ENCODE measurements at places on chromosomes 12 and 14.

- DNase-seq, result peak; percentile 9
Measured at GRCh38 chr12:69052613-69053408, 119.8 kb upstream of the CPM start.

- no peak for DNase-seq
Measured at GRCh38 chr12:51240971-51241370, 2.3 kb downstream of the DAZAP2 start.

- DNase-seq, result no peak
Measured at GRCh38 chr12:53171725-53172329, 8.7 kb upstream of the ZNF740 start.

- no peak for DNase-seq
Measured at GRCh38 chr14:35158491-35158890, 36.1 kb downstream of the PRORP start.

GRCh38 chr12:132639956-132640520 is 21.5 kb downstream of the P2RX2 start:
- DNase-seq, result no peak

DNA sequence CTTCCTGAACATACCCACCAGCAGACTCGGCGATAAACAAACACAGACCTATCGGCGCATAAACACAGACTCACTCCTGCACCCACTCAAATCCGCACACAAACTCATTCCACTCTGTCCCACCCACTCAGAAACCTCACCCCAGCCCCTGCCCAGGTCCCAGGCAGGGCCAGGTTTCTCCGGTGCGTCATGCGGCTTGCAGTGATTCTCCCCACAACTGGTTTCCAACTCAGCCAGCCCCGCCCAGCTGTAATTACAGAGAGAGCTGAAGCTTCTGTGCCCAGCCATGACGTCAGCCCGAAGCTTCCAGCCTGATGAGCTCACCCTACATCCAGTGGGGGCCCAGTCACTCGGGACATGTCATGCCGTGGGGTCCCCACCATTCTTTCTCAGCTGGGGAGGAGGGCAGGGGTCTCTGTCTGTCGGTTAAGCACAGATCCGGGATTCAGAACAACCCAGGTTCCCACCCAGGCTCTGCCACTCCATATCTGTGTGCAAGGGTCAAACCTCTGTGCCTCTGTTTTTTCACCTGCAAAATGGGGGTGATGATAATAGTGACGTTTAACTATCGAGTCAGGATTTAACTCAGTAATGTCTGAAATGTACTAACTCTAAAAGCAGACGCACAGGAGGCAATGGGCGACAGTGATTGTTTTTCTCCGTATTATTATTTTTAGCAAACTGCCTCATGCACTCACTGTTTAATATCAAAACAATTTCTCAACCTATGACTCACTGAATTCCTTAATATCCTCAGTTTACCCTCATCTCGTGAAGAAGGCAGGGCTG is 2.3 kb upstream of the HSPB8 start:
- no peak for DNase-seq

DNA sequence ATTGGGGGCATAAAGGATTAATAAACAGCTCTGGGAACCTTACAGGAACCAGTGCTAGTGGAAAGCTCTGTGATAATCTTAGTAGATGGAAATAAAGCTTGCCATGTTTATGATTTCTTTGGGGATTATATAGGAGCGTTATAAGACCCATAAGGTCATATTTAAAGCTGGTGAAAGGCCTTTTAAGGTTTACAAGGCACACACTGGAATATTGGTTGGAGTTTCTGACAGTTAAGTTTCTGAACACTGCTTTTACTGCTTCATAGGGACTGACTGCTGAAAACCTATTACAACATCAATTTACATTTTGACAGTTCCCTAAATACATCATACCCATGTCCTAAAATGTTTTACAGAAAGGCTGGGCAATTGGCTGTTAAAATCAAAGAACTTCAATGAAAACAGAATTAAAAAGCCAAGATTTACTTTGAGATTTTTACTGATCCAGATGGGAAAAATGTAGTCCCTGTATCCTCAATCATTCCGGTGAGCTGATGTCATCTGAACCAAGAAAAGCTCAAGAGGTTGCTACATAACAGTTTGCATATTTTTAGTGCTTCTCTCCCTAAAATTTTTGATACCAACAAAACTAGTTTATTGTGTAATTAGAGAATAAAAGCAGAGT is 153.7 kb upstream of the IGF1 start:
- no peak for DNase-seq

DNA sequence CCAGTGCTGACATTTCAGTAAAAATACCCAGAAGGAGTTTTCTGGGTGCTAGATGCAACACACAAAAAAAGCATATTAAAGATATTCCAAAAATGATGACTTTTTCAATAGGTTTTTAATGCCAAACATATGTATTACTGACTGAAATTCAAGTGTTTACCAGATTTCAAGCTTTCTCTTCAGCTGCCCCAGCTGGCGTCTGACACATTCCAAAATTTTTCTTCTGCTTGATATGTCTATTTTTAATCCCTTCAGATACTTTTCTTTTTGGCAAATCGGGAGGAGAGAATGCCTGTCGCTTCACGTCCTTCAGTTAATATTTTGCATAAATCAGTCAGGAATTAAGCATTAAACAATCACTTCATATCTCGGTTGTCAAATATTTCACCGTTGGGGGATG is 7.1 kb upstream of the CCDC60 start:
- no peak for DNase-seq

DNA sequence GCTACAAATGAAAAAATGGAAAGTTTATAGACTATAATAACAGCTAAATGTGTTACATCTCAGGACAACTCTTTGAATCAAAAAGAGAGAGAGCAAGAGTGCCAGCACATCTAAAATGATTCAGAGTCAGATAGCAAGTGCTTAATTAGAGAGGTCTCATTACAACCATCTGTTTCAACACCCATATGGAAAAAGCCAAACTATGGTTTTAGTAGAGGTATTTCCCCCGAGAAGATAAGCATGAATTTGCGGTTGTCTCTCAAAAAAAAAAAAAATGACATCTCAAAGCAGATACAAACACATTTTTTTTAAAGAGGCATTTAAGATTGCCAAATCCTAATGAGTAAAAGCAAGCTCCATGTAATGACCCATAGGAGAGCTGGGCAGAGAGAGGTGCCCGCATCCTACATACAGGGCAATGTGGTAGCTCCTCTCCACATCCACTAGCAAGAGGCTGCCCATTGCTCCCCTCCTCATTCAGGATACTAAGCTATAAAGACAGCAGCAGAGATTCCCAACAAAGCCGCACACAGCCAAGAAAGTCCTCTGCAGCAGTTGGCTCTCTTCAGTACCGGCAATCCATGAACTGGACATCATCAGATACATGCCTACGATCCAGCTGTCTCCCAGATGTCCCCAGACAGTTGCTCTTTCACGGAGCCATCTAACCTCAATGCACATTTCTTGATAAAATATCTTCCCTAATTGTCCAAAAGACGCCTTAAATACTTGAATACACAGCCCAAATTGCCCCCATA is 100.4 kb downstream of the EFCAB11 start:
- no peak for DNase-seq

- no peak for DNase-seq
Measured at GRCh38 chr12:130063866-130064265, 98.4 kb upstream of the FZD10 start.

- peak; percentile 94 for DNase-seq
Measured at GRCh38 chr12:69338120-69338859, 9.9 kb upstream of the LYZ start.

GRCh38 chr14:51924600-51924999 is 64.2 kb downstream of the GNG2 start:
- DNase-seq, result no peak

GRCh38 chr12:40738856-40739255 is 46.6 kb downstream of the CNTN1 start:
- DNase-seq, result no peak

- DNase-seq, result no peak
Measured at GRCh38 chr12:77923882-77924281, 93.2 kb downstream of the NAV3 start.

GRCh38 chr12:107356266-107356936 is 263.1 kb upstream of the CRY1 start:
- DNase-seq, result no peak

- DNase-seq, result no peak
Measured at GRCh38 chr12:19826980-19827550, 387.8 kb downstream of the AEBP2 start.

DNA sequence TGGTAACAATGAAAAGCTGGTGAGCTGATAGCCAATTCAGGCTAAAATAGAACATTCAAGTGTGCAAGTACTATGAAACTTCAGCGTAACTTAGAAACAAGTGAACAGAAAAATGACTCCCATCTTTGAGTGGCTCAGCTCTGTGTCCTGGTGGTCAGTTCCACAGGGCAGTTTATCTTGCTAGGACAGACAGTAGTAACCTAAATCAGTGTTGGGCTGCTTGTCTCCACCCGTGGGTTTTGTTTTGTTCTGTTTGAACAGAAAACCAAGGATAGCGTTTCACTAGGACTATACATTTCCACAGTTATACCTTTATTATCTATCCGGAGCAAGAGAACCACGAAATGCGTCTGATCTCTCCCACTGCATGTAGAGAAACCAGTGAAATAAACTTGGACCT is 467.8 kb downstream of the EGLN3 start:
- no peak for DNase-seq

- DNase-seq, result no peak
Measured at GRCh38 chr14:70827347-70827746, 18.0 kb upstream of the MAP3K9 start.

GRCh38 chr14:25843481-25844470 is 754.1 kb downstream of the NOVA1 start:
- DNase-seq, result no peak

DNA sequence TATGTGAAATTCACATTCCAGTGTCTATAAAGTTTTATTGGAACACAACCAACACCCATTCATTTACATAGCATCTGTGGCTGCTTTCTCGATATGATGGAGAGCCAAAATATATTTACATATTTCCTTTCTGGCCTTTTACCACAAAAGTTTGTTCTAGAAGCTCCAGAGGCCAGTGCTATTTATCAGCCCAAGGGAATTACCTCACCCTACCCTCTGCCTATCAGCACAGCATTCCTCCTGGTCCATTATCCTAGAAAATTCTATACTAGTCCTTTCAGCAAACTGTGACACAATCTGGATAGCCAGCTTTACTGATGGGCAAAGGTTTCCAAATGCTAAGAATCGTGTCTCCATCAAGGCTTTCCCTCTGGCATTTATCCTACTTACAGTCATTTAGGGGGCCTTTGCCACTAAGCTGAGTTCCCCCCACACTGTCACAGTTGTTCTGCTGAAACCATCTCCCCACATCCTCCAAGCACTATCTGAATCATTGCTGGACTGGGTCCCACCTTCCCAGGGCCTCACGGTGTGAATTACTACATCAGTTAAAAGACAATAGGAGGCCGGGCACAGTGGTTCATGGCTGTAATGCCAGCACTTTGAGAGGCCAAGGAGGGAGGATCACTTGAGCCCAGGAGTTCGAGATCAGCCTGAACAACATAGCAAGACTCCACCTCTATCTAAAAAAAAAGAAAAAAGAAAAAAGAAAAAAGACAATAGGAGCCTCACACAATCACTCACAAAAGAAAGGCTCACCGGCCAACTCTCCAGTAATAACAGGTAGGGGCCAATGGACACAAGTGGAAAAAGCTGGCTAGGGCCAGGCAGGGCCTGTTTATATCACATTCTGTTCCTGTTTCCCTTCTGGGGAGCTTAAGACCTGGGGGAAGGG is 12.1 kb downstream of the SYNE3 start:
- DNase-seq, result no peak

GRCh38 chr12:59179231-59179630 is 258.9 kb upstream of the LRIG3 start:
- no peak for DNase-seq

GRCh38 chr12:77941401-77941800 is 110.7 kb downstream of the NAV3 start:
- no peak for DNase-seq

- DNase-seq, result no peak
Measured at GRCh38 chr12:24741216-24741615, 207.7 kb downstream of the BCAT1 start.

DNA sequence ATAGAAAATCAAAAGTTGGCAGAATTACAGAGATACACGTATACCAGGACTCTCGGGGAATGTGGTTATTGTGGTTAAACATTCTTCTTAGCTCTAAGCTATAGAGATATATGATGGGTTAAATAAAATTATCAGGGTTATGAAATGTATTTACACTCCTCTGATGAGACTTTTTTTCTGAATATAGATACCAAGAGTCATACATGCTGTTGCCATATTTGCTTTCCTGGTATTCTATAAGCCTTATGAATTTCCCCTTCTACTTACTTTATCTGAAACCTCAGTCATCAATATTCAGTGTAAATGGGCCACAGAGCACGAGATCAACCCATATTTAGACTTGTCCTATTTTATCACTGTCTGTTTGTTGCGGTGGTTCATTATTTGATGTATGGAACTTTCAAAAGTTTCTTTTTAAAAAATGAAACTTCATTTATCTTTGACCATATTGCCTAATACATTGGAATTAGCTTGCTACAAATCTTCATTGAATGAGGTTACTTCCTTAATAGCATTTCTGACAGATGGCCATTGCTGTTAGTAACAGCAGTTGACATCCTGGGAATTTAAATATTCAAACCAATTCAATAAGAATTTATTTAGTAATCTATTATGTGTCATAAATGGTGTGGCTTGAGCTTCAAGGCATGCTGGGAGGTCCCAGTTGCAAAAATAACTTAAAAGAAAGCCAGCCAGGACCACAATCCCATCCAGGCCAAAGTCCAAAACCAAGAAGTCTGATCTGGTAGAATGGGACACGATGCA is 393.5 kb downstream of the PCNX1 start:
- no peak for DNase-seq

DNA sequence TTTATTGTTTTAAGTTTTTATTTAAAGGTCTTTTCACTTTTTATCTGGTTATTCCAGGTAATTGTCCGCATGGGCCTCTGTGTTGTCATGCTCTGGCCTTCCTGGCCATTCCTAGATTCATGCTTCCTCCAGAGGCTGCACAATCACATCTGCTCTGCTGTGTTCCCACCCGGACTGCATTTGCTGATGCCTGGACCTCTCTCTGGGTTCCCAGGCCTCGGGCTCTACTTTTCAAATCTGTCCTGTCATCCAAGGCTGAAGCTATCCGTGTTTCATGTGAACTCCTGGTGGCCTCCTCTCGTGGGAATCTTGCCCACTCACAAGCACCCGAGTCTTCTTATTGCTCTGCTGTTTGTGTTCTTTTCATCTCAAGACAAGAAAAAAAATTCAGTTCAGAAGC is 16.1 kb upstream of the VDR start:
- DNase-seq, result no peak

DNA sequence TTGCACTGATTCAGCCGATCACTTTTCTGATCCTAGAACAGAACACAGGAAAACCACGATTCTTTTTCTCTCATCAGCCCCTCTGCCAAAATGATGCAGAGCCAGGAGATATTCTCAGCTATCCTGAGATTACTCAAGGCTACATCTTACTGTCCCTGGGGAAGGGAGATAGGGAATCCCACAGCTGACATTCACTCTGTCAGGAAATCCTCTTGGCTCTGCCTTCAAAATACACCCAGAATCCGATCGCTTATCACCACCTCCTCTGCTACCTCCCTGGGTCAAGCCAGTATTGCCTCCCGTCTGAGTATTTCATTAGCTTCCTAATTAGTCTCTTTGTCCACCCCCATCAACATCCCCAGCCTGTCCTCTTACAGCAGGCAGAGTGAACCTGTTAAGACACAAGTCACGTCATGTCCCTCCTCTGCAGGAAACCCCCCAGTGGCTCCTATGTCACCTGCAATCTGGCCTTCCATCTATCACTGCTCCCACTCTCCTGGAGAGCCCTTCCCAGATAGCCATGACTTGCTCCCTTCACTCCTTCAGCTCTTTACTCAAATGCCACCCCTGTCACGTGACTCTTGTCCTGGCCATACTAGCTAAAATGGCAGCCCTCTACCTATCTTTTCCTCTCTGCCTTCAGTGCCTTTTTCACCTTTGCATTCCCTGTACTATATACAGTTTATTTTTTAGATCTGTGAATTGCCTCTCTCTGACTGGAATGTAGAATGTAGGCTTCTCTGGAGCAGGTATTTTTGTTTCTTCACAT is 70.3 kb downstream of the GALNT4 start:
- no peak for DNase-seq
